ENCODE measurements at places on chromosomes 12 and 14.

- DNase-seq: no peak
Measured at GRCh38 chr14:34580381-34580780, 40.9 kb upstream of the EAPP start.

DNA sequence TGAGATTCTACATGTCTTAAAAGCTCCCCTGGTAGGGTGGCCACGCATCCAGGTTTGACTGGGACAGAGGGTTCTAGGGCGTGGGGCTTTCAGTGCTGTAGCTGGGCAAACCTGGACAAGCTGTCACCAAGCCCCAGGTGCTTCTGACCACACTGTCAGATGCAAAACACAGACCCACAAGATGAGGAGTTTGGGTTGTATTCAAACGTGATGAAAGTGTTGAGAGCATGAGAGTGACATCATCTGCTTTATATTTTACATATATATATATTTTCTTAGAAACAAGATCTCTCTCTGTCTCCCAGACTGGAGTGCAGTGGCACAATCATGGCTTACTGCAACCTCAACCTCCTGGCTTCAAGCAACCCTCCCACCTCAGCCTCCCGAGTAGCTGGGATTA is 210.1 kb downstream of the DPF3 start:
- no peak for DNase-seq

GRCh38 chr12:115320451-115320850 is 636.5 kb upstream of the TBX3 start:
- DNase-seq: peak; percentile 67

GRCh38 chr12:32437095-32437515 is 37.7 kb downstream of the FGD4 start:
- DNase-seq: no peak

- DNase-seq: no peak
Measured at GRCh38 chr12:72602581-72602980, 330.4 kb downstream of the TRHDE start.
